ENCODE measurements at places on chromosomes 6 and 20.
A peak's percentile ranks its signal among the peaks of the same experiment; 100 is the strongest.

GRCh38 chr6:168264593-168265335 is 54.8 kb downstream of the DACT2 start:
- DNase-seq = no peak

DNA sequence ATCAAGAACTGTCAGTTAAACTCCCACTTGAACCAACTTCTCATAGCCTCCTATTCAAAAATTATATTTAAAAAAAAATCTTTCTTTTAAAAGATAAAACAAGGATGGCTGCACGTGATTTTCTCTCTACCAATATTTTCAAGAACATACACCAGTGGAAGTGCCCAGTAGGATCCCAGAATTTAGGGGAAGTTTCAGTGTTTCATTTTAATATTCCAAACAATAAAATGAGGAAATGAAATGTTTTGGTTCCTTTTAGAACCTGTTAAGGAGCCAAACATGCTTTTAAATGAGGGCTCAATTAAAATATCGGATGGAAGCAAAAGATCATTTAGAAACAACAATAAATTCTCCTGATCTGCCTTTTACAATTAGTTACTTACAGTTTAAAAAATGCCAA is 26.4 kb upstream of the PRELID3B start:
- DNase-seq = no peak

GRCh38 chr6:157830354-157831017 is 7.4 kb downstream of the SNX9 start:
- no peak for DNase-seq

DNA sequence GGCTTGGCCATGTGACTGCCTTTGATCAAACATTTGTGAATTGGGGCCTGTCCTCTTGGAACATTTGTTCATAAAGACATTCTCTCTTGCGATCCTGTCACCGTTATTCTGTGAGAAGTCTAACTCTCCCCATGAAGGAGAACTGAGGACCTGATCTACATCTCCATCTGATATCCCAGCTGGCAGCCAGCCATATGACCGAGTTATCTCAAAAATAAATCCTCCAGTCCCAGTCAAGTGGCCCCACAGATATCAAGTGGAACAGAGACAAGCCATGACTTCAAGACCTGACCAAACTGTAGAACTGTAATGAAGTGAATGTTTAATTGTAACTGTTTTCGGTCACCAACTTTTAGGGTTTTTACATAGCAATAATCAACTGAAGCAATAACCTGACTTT is 25.7 kb downstream of the SNX3 start:
- no peak for DNase-seq

DNA sequence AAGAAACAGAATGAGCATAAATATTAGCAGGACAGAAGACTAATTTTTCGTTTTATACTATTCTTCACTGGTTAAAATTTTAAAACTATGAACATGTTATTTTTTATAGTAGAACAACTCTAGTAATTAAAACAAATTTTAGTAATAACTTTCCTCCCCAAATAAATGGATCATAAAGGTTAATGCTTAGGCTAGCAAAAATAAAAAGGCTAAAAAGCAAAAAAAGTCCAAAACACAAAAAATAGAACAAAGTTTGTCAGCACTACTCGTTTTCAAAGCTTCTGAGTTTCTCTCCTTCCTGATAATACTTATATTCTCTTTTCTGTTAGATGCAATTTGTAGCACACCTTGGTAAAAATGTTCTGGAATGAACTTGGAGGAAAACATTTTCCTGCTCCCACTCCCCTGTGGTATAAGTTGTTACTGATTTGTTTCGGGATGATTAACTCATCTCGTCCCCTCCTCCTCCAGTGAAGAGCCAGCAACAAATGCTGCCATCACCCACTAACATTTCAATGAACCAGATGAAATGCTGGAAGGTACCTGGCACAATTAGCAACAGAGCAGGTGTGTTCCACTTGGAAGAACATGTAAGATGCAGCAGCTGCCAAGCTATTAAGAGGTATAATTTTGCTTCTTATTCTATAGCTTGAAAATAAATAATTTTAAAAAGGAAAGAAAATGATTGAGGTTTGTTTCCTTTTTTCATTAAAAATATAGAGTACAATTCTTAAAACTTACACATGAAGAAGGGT is 130.5 kb downstream of the MYB start:
- DNase-seq = no peak

GRCh38 chr6:6631053-6631452 is 42.5 kb downstream of the LY86 start:
- DNase-seq = no peak

- DNase-seq = no peak
Measured at GRCh38 chr6:88840796-88841539, 122.5 kb downstream of the RNGTT start.

GRCh38 chr6:125102891-125103290 is 50.7 kb upstream of the TPD52L1 start:
- DNase-seq = no peak

DNA sequence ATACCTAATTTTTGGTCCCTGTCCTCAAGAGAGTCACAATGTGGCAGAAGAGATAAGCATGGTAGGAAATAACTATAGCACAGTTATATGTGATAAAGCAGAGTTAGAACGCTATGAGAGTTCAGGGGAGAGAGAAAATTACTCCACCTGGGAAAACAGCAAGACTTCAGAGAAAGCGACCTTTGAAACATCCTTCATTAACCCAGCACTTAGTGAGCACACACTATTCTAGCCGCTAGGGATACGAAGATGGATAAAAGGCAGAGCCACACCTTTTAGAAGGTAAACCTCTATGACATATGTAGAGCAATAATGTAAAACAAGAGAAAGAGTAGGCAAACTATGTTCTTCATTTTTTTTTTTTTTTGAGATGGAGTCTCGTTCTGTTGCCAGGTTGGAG is 264.3 kb downstream of the PTPRK start:
- DNase-seq = no peak

DNA sequence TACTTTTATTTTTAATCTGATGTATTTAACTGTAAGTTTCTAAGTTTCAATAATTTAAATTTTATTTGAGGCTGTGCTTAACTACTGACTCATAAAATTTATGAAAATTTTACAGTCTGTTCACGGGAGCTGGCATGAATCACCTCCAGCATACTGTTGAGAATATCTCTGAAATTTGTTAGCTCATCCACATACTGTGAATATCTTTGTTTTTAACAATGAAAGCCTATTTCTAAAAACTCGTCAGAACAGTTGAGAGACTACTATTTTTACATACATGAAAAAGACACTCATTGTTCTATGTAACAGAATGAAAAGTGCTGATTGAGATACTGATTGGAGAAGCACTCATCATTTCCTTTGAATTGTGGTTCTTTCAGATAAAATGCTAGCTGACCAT is 749.3 kb downstream of the TENT5A start:
- no peak for DNase-seq

GRCh38 chr6:146111881-146112450 is 83.1 kb downstream of the GRM1 start:
- no peak for DNase-seq

DNA sequence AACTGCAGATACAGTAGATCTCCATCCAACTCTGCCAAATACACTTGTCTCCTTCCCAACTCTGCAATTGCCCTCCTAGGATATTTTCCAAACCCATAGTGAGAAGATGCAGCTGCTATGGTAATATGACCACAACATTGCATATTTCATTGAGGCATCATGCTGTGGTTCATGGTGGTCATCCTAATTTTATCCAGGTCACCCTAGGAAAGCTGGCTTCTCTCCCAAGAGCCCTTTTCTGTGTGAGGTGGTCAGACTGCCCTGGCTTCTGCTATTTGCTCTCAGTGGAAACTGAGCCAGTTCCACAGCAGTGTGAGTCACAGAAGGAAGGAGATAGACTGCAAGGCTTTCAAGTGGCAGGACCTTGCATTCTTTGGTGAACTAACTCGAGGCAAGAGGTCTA is 5.5 kb downstream of the OGFRL1 start:
- no peak for DNase-seq

GRCh38 chr20:46438156-46438750 is 31.8 kb upstream of the ELMO2 start:
- no peak for DNase-seq

GRCh38 chr6:3421791-3422434 is 34.9 kb downstream of the SLC22A23 start:
- DNase-seq = no peak

DNA sequence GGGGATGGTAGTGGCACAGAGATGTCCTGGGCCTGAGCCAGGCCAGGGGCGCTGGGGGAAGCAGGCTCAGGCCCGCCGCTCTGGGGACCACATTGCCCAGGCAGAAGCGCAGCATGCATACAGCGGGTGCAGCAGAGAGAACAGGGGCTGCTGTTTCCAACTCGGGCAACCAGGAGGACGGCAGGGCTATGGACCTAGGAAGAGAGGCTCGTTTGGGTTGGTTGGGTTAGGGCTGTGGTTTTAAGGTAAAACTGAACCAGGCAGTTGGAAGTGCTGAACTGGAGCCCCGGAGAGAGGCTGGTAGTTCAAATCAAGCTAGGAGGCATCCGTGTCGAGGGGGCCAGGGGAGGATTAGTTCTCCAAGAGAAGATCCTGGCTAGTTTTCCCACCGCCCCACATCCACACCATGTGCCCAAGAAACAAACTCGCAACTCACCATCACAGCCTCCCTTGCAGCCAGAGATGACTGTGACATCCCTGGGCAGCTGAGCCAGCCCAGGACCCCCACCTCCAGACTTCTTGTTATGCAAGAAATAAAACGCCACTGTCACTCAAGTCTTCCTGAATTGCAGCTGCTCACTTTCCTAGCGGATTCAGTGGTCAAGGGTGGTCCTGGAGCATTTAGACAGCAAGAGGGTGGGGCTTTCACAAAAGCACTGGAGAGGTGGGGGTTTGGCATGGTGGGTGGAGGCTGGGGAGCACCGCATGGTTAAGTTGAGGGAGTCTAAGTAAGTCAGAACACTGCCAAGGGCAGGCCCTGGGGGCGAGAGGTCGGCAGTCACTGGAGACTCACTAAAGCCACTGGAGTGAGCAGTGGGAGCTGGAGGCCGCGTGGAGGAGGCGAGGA is 161.2 kb downstream of the GRM4 start:
- no peak for DNase-seq

- DNase-seq = no peak
Measured at GRCh38 chr20:50595433-50595895, 85.3 kb downstream of the PTPN1 start.

DNA sequence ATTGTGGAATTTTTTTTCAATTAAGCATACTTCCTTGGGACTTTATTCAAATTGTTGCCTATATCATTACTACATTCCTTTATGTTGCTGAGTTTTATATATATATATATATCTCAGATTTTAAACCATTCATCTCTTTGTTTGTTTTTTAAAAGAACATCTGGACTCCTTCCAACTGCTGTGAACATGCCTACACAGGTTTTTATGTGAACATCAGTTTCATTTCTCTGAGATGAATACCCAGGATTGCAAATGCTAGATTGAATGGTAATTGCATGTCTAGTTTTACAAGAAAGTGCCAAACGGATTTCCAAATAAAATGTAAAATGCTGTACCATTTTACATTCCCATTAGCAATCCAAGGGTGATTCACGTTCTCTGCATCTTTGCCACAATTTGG is 1289.3 kb downstream of the HACE1 start:
- DNase-seq = no peak

DNA sequence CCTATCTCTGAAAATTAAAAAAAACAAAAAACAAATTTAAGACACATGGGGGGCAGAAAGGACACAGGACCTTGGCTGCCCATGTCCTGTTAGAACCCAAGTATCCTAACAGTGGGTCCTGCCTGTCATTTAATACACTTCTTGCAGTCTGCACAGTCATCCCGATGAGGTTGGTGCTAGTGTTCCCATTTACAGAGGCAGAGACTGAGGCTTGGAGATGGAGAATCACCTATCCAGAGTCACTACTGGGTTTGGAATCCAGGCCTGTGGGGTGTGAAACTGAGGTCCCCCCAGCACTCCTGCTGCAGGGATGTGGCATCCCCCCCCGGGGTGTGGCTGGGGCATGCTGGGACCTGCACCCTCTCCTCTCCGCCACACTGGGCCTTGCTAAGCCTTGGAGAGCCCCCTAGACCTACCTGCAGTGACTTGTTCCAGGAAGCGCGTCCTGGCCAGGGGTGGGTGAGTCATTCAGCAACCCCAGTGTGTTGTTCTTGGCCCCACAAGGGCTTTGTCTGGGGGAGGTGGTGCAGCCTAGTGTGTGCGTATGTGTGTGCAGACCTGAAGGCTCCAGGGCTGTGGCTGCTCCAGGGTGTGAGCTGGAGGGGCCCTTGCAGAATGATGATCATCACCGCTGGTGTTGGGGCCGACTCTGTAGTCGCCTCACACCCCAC is 49.7 kb downstream of the BCAS4 start:
- DNase-seq = peak; percentile 33

GRCh38 chr20:59453759-59454560 is 150.4 kb upstream of the PHACTR3 start:
- no peak for DNase-seq

All from stimulated activated CD8-positive, alpha-beta memory T cell treated with anti-CD3 and anti-CD28 coated beads, Interleukin-12 subunit alpha, Interleukin-12 subunit beta, amount 100 ng/mL, for 4 hours (primary cell).